Retinal pigment epithelial cell (primary cell): ENCODE measurements at places on chromosomes 2 and 18.

DNA sequence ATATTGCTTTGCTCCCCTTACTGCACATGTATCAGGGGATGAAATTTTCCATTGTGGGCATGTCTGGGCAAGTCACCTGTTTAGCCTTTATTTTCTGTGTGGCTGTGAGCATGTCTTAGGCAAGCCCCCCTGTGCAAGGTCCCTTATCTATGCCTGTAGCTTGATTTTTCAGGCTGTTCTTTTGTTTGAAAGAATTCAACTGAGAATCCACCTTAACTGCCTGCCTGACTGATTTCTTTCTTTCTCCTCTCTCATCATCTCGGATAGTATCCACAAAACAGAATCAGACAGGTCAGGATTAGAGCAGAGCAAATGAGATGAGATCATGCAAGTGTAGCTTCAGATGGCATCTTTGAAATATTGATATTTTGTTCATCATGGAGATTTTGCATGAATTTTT lies 1147.5 kb upstream of the ACVR2A start:
- DNase-seq: no peak

GRCh38 chr2:20212871-20213503 lies 11.9 kb downstream of the SDC1 start:
- DNase-seq: no peak

- no peak for DNase-seq
Observed at GRCh38 chr18:35087726-35088125, 46.5 kb downstream of the MAPRE2 start.

DNA sequence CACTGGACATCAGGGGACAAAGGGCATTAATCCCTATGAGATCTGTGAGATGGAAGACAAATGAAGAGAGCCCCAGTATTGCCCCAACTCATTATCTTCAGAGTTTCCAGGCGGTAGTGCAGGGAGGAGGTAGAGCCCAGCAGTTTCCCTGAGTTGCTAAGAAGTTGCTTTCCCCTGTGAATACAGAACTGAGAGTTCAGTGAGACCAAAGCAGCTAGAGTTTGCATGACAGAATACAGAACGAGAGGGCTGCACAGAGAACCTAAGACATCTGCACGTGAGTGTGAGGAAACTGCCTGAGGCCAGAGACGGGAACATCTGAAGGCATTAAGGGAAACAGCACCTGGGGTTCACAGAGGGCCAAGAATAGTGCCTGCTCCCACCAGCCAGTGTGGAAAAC lies 18.1 kb upstream of the PGAP1 start:
- no peak for DNase-seq

GRCh38 chr2:235217846-235218245 lies 266.0 kb downstream of the SH3BP4 start:
- no peak for DNase-seq

DNA sequence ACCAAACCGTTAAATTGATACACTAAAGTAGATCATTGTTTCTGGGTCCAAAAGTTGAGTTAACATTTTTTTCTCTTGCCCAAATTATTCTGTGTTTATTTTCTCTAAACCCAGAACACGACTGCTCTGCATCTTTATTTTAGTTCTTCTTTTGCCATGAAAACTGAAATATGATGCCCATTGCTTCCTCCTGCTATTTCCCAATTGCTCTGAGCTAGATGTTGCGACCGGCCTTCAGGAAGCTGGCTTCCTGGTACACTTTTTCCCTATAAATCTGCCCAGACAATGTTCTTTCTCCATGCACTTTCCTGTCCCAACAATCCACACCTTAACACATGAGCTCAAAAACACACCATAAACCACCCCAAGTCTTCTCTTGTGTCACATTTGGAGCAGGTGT lies 501.4 kb downstream of the FBXO15 start:
- no peak for DNase-seq

- no peak for DNase-seq
Observed at GRCh38 chr2:52703004-52703403, 1064.6 kb upstream of the CHAC2 start.

DNA sequence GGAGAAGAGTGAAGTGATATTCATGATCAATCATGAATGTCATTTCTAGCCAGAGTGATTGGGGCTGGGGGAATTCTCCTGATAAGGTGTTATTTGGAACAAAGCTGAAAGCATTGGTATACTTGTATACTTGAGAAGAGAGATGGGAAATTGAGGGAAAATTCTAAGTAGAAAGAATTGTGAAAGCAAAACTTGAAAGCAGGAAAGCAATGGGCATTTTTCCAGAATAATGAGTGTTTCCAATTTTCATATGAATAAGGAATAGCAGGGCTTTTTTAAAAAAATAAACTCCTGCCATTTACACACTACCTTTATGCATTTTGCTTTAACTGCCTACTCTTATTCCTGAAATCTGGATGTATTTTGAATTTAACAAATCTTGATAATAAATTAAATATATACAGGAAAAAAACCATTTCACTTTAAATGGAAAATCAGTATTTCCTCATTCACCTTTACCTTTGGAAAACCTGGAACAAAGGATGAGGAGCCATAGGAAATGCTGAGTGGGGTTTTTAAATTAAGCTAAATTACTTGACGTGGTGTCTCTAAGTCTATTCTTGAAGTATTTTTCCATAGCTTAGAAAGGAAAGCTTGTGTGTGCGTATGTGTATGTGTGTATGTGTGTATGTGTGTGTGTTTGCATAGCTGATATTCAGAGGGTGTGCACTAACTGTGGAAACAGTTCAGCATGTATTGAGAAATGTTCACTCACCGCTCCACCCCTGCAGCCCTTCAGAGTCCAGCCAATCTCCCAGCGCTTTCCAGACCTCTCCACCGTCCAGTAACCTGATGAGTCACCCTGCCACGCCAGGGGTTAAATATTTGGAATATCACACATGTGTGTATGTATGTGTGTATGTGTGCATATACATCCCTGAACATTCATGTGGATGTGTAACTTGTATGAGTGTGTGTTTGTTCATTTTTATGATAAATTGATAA lies 427.3 kb downstream of the THSD7B start:
- DNase-seq: no peak

DNA sequence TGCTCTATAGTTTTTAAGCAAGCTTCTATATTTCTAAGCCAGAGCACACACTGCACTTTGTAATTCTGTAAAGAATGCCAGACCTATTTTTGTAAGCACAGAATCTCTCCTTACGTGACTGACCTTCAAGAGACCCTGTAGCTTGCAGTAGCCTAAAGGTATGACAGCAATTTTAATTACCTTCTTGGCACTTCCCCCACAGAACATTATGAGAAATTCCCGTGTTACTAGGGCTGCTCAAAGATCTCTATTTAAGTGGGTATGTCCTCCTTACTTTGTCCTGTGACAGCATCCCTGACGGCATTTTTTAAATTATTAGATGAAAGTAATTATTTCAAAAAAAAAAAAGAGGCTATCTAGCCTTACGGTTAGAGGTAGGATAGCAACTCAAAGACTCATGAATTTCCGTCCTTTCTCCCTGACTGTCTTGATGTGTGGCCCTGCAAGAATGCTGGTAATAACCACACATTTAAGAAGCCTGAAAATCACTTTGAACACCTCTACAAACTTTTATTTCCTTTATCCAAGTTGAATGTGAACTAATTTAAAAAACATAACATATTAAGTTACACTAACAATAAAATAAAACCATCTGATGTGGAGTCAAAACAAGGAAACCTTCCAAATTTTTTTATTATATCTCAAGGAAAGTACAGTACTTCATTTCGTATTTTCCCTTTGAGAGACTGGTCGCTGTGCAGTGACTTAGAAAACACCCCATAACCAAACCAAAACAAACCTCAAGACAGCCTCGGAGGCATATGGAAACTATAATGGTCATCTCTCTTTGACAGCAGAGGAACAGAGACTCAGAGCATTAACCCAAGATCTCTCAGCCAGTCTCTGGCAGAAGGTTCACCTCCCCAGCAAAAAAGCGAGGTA lies 54.9 kb downstream of the THUMPD2 start:
- DNase-seq: peak; percentile 83

DNA sequence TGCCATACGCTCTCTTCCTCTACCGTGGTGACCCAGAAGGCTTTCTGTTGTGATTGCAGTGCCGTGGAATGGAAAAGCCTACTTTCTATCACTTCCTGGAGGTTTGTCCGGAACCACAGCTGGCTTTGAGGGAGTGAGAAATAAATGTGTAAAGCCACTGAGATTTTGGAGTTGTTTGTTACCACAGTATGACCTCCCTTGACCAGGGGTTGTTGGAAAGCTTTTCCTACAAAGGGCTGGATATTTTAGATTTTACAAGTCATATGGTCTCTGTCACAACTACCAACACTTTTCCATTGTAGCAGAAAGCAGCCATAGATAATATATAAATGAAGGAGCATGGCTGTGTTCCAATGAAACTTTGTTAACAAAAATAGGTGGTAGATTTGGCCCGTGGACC lies 70.3 kb downstream of the VAPA start:
- no peak for DNase-seq

GRCh38 chr2:151916632-151917031 lies 88.4 kb upstream of the ARL5A start:
- DNase-seq: no peak

DNA sequence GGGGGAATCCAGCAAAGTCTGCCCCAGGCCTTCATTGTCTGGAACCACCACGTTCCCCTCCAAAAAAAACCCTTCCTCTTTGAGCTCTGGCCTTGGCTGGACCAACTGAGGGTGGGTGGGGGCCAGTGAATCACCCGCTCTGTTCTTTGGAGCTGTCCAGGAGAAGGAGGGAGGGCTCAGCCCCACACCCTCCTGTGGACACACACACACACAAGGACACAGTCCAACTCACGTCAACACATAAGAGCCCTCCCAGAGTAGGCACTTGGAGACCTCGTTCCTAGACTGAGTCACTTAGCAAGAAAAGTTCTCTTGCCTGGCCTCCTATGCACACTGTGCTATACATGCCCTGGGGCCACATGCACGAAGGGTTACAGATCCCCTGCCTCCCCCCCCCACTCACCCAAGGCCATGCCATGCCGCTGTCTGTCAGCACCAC lies 1.2 kb upstream of the TNS1 start:
- DNase-seq: no peak

- no peak for DNase-seq
Observed at GRCh38 chr18:78144669-78145068, 834.9 kb upstream of the SALL3 start.

DNA sequence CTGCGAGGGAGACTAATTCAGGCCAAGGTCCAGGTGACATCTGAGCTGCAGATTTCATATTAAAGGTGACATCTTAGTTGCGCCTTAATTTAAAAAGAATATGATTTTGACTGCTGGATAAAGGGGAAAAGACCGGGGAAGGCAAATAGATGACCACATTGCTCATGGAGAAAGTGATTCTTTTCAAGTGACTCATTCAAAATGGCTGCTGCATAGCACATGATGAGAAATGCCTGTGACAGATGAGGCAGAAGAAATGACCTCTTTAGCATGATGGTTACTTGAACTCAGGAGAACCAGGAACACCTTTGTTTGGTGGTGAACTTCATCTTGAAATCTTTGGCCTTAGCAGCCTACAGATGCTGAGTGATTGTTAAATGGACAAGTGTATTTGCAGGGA lies 385.8 kb upstream of the TRIB2 start:
- DNase-seq: peak; percentile 51

- no peak for DNase-seq
Observed at GRCh38 chr2:49619804-49620203, 465.5 kb upstream of the FSHR start.

DNA sequence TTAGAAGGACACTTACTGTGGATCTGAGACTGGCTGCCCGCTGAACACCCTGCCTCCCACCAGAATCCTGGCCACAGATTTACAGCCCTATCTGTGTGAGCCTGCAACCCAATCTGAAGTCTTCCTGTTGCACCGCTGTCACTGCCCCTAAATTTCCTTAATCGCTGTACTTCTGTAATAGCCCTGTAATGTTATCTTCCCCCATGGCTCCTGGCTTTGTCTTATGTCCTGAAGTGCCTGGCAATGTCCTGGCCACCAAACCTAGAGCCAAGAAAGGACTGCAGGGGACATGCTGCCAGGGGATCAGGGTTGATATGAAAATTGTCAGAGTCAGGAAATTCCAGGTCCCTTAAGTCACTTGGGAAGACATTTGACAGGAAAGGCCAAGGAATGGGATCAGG lies 52.7 kb downstream of the FHOD3 start:
- no peak for DNase-seq

DNA sequence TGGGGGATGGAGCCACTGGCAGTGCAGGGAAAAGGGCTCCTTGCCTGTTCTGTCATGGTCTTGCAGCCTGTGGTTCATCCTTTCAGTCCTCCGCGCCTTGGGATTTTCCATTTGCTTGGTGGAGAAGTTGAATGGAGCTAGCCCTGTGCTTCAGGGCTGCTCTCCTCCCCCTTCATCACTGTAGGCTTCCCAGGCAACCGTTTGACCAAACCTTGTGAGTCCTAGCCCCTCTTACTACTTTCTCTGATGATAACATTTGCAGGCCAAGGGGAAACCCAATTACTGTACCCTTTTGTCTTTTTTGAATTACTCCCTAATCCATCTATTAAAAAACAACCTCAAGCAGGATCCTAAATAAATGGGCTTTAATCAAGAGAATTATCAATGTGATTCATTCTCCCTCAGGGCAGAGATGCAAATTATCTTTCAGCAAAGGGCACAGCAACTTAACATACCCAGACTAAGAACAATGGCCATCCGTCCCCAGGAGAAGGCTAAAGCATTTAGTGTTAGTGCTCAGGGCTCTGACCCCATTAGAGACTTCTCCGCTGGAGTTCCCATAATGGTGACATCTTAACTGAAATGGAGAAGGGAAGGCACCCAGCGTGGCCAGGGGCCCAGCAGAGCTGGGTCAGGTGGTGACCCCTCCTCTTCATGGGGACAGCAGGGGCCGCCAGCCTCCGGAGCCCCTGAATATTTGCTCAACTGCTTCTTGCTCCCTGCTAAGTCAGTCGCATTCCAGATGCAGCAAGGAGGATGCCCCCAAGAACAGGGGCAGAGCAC lies 40.7 kb downstream of the RHOB start:
- no peak for DNase-seq

- no peak for DNase-seq
Observed at GRCh38 chr2:181130686-181131085, 150.3 kb downstream of the UBE2E3 start.

DNA sequence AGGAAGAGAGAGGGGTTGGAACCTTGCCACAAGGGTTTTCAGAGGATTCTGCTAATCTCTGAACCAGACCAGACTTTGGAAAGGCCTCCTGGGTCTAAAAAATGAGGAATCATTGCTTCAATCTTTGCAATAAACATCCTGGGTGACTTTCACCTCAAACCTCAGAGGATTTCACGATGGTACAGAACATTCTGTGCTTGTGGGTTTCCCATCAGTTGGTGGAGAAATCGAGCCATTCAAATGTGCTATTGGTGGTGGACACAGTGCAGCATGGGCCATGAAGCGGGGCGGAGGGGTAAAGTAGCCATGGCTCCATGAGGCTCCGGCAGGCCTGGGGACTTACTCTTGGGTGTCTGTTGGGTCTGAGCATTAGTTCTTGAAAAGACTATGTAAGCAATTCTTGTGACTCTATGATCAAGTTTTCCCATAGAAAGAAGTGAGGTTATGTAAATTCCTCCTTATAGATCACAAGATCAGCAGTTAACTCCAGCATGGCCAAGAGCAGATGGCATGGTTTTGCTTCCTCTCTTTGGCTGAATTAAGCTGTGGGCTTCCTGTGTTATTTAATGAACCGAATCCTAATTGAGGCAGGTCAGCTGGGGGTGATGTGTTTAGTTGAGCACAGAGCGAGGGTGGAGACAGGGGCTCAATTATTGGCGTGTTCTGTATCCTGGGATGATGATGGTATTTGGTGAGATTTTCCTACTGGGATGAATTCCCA lies 1.9 kb upstream of the IL1R2 start:
- DNase-seq: no peak

GRCh38 chr2:44736270-44736942 lies 205.1 kb upstream of the SIX3 start:
- no peak for DNase-seq

GRCh38 chr2:107036293-107036692 lies 150.3 kb upstream of the ST6GAL2 start:
- DNase-seq: no peak
